Right atrium auricular region (tissue), 2 donors: ENCODE measurements at places on chromosomes 1 and 21.

DNA sequence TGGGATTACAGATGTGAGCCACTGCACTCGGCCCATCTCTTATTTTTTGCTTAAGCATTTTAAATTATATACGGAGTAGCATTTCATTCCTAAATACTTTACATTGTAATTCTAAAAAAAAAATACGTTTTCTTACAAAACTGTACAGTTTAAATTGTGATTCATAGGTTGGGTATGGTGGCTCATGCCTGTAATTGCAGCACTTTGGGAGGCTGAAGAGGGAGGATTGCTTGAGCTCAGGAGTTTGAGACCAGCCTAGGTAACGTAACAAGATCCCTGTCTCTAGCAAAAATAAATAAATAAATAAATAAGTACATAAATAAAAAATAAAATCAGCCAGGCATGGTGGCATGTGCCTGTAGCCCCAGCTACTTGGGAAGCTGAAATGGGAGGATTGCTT is 24.6 kb downstream of the TBCE start:
- DNase-seq = no peak

DNA sequence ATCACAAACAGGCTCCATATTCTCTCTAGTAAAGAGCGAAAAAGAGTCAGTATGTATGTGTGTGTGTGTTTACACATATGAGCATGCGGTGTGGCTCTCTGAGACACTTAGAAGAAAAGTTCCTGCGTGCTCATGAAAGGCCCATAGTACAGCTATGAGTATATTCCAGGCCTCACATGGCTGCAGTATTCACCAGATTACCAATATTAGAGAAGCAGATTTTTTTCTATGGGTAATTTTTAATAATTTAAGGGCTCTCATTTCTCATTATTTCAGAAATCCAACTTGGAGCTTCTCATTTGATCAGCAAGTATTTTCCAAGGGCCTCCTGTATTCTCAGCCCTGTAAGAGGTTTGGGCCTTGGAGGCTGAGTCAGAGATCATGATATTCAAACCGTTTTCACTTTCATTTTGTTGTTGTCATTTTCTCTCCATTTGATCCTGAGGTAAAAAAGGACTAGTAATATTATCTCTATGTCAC is 232.9 kb upstream of the SGIP1 start:
- no peak for DNase-seq

- DNase-seq = no peak
Measured at GRCh38 chr1:154906621-154907081, 29.9 kb downstream of the PMVK start.

GRCh38 chr1:30400507-30400906 is 322.9 kb downstream of the MATN1 start:
- DNase-seq = no peak

DNA sequence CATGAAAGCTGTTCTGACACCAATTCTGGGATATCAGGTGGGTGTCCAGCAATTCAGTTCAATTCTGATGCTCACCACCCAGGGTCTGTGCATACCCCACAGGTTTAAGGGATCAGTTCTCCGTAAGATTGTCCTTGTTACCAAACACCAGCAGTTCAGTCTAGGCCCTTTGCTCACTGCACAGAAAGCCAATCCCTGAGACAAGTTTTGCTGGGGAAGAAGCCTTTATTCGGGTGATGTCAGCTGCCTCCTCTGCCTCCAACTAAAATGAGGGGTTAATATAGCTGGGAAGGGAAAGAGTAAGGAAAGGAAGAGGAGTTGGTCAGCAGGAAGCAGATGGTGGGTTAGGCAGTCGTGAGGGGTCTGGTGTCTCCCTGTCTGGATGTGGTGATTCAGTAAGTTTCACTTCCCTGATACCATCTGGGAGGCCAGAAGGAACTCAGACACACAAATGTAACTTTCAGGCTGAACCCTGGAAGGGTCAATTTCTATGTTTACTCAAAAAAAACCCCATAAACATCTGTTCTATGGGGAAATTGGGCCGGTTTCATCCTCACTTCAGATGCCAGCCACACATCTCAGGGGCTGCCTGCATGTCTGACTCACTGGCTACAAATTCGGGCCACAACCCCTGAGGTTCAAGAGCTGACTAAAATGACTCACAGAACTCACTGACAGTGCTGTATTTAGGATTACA is 83.3 kb upstream of the PGBD5 start:
- DNase-seq = peak; percentile 67

GRCh38 chr1:34361781-34362357 is 185.2 kb downstream of the C1orf94 start:
- no peak for DNase-seq

- DNase-seq = no peak
Measured at GRCh38 chr1:156544592-156545102, 27.7 kb downstream of the IQGAP3 start.

DNA sequence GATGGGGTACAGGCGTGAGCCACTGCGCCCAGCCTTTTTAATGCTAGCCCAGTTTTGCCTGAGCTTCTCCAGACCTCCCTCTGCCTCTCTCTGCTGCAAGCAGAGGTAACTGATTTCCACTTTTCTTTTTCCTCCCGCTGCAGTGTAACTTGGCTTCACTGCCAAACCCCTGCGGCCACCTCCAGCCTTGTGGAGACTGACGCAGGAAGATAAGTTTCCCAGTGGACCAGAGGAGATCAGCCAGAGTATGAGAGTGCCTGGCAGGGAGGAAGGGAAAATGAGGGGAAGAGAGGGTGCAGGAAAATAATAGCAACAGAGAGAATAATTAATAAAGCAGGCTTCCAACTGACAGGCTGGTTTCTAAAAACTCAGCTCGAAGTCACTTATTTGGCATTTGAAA is 143.7 kb downstream of the PCNX2 start:
- DNase-seq = peak; percentile 62

GRCh38 chr1:219143735-219144134 is 29.9 kb upstream of the LYPLAL1 start:
- no peak for DNase-seq

DNA sequence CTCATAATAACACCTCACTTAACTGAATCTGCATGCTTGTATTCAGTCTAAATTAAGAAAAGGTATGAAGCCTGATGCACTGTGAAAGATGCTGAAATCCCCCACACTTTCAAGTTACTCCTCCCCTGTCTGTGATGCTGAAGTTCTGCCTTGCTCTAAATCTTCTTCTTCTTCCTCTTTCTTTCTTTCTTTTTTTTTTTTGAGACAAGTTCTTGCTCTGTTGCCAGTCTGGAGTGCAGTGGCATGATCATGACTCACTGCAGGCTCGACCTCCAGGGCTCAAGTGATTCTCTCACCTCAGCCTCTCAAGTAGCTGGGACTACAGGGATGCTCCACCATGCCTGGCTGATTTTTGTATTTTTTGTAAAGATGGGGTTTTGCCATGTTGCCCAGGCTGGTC is 231.0 kb upstream of the B3GALT2 start:
- no peak for DNase-seq

GRCh38 chr1:116878804-116879477 is 30.8 kb upstream of the PTGFRN start:
- no peak for DNase-seq

GRCh38 chr21:15695241-15695640 is 34.5 kb upstream of the USP25 start:
- no peak for DNase-seq

- DNase-seq = no peak
Measured at GRCh38 chr21:36630485-36631206, 68.3 kb upstream of the SIM2 start.

DNA sequence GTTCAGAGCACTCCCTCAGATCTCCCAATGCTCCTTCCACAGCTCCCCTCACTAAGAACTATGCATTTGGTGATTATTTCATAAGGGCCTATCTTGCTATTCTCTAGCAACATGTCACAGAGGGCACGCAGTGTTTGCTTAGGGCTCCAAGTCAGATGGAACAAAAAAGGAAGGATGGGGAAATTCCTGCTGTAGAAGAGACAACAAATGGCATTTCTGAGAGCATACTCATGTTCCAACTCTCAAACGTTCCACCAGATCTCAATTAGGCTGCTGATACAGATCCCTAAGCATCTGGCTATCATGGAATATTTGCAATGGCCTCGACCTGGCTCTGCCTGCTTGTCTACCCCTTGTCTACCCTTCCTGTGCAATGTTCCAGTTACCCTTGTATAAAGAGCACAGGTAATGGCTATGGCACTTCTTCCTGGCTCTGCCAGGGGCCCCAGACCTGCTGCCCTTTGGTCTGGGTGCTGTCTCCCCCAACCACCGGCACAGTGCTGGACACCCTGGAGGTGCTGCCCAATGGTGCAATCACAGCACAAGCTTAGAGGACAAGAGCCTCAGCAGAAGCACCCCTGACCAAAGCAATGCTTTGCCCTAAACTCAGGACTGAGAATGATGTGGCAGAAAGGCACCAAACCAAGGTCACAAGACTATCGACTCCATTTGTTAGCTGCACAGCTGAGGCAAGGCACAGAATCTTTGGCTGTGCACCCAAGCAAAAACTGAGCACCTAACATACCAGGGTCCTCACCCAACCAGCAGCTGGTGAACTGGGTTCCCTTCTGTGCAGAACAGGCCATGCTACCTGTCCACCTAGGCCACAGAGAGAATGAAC is 3.6 kb downstream of the PARP1 start:
- DNase-seq = no peak

- no peak for DNase-seq
Measured at GRCh38 chr21:25859235-25859929, 124.6 kb downstream of the GABPA start.

DNA sequence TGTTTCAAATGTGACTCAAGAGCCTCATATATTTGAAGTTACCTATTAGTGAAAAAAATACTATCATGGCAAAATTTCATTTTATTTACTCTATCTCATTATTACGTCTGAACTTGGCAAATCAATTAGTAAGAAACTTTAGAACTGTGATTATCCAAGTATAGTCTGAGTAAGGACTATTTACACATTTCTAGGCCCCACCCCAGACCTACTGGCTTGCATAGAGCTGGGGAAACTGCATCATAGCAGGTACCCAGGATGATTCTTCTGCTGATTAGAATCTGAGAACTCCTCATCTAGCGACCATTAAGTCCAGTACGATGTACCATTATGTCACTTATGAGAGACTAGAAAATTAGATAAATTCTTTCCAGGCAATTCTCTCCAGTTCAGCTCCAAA is 20.1 kb downstream of the MCOLN3 start:
- DNase-seq = no peak

DNA sequence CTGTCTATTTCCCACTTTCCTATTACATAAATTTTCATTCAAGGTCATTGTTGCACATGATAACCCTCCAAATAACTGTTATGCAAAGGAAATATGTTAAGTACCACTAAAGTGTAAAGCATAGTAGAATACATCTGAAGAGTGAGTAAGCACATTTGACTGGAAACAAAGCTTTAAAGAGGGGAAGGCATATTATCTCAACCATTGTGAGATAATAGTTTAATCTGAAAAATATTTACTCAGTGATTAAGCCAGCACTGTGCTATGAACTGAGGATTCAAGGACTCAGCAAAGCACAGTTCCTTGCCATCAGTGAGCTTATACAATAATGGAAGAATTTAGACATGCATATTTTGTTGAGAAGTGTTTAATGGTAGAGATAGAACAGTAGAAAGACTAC is 127.4 kb downstream of the HMCN1 start:
- DNase-seq = no peak

DNA sequence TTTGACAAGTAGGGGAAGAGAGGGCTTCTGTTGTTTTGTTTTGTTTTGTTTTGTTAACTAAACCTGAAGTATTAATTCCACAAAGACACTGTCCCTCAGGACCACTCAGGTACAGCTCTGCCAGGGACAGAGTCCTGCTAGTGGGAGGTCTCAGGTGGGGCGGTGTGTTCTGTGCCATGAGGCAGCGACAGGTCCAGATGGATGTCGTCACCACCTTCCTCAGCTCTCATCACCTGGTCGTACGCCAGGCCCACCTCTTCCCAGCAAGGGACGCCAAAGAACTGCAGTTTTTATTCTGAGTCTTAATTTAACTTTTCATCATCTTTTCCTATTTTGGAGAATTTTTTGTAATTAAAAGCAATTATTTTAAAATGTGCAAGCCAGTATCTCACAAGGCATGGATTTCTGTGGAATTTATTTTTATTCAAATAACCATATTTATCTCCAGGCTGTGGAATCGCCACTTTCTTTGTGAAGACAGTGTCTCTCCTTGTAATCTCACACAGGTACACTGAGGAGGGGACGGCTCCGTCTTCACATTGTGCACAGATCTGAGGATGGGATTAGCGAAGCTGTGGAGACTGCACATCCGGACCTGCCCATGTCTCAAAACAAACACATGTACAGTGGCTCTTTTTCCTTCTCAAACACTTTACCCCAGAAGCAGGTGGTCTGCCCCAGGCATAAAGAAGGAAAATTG is 62.5 kb downstream of the POFUT2 start:
- no peak for DNase-seq

DNA sequence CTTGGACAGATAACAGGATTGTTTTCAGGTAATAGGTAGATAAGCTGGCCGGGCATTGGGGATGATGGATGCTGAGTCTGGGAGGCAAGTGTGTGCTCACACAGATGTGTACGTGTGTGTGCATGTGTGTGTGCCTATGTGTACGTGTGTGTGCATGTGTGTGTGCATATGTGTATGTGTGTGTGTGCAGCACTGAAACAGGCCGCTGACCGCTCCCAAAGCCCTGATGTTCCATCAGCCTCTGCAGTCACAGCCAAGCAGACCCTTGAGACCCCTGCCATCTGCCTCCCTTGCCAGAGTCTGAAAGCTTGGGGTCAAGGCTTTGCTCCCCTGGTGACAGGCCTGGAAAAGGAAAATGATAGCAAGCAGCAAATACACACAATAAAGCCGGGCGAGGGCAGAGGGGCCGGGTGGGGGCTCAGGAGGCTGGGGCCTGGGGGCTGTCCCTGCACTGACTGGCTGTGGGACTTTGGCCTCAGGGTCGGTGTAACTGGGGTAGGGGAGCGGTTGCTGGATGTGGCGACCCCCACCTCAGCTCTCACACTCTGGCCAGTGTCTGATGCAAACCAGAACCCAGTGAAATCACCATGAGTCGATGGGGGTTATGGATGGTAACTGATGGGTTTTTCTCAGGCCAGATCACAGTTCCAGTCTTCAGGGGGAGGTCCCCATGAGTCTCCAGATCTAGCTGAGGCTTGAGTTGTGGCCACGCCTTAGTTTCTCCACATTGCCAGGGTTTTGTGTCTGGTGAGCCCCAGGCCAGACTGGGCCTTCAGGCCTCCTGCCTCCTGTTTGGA is 9.2 kb upstream of the TNFRSF8 start:
- DNase-seq = no peak

GRCh38 chr1:108505763-108506070 is 54.2 kb upstream of the EEIG2 start:
- no peak for DNase-seq

- no peak for DNase-seq
Measured at GRCh38 chr1:243513726-243514491, 258.1 kb downstream of the SDCCAG8 start.

GRCh38 chr1:213684454-213684853 is 303.3 kb upstream of the PROX1 start:
- DNase-seq = no peak
